Anterior cingulate cortex (tissue), 58 donors: ENCODE measurements at places on chromosomes 3 and 15.
A peak's percentile ranks its signal among the peaks of the same experiment; 100 is the strongest.

- DNase-seq, result no peak
Measured at GRCh38 chr15:70426096-70426821, 328.5 kb upstream of the TLE3 start.

DNA sequence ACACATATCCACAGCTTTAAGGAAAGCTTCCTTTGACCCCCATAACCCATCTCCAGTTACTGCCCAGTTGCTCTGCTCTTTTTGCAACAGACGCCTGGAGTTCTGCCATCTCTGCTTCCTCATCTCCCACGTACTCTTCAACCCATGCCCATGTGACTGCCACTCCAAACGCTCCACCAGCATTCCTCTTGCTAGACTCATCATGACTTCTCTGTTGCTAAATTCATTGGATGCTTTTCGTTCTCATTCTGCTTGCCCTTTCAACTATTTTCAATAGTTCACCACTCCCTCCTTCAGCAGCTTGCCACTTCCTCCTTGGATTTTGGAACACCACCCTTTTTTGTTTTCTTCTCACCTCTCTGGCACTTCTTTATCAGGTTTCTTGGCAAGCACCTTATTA lies 2.7 kb upstream of the KNSTRN start:
- peak; percentile 34 for DNase-seq

- no peak for DNase-seq
Measured at GRCh38 chr15:51838270-51838669, 8.8 kb downstream of the TMOD3 start.

GRCh38 chr3:159951540-159951939 lies 37.1 kb upstream of the IL12A start:
- no peak for DNase-seq

- DNase-seq, result no peak
Measured at GRCh38 chr3:18208091-18208490, 217.0 kb downstream of the SATB1 start.

GRCh38 chr3:113454057-113454456 lies 12.8 kb upstream of the CFAP44 start:
- DNase-seq, result no peak

DNA sequence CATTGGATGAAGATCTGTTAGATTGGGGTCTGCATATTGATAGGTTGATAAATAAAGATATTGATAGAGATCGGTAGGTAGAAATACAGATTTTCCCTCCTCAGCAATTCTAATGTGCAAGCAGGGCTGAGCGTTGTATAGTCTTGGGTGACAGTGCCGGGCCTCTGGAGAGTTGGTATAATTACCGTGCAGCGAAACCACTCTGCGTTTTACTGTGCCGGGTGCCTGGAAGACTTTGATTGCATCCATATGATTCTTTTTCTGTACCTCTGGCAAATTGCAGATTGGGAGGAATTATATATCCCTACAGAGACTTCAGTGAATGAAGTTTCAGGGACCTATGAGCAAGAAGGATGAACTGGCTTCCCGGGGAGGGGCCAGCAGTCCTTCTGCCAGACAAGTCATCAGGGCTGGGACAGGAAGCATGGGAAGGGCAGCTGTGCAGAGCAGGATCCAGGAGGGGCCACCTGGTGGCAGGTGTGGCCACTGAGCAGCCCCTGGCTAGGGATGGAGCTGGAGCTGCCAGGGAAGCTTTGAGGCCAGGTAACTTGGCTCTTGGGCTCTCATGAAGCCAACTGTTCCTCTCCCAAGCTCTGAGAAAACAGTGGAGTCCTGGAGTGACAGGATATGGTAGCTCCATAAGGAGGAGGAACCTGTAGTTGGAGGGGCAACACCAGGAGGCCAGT lies 132.5 kb downstream of the APBA2 start:
- DNase-seq, result no peak

DNA sequence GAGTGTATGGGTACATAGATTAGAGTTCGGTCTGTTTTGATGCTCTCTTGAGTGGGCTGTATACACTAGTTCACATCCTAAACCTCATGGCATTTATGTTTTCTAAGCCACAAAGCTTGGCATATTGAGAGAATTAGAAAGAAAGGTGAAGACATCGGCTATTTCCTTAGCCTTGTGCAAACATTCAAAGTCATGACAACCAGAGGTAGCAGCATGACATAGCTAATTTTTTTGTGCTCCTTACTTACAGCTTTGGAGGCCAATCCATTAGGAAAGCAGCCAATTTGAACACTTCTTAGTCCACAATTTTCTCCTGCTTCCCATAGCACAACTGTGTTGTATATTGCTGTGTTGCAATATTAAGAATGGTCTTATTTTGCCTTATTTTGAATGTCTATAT lies 21.5 kb upstream of the AADAC start:
- DNase-seq, result no peak

- no peak for DNase-seq
Measured at GRCh38 chr3:42045708-42046243, 45.4 kb upstream of the TRAK1 start.

DNA sequence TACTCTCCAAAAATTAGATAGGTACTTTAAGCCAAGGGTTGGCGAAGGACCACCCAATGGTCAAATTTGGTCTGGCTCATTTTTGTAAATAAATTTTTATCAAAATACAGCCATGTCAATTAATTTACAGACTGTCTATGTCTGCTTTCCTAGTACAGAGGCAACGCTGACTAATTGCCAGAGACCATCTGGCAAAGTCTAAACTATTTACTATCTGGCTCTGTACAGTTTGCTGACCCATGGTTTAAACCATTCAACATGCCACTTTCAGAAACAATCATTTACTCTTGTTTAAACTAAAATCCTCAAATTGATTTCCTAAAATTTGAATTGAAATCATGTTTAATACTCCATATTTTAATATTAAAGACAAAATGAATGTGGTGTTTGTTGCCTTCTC lies 25.9 kb downstream of the CBLB start:
- no peak for DNase-seq

DNA sequence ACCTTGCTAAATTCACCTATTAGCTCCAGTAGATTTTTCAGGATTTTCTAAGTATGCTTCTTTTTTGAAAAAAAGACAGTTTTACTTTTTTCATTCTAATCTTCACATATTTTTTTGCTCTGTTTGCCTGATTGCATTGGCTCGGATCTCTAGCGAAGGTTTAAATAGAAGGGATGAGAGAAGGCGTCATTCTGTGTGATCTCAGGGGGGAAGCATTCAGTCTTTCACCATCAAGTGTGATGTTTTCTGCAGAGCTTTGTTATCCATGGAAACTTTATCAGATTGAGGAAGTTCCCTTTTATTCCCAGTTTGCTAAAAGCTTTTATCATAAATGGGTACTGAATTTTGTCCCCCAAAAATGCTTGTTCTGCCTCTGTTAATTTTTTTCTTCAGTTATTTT lies 120.3 kb downstream of the LRRK1 start:
- DNase-seq, result no peak

GRCh38 chr3:194137008-194137505 lies 1.1 kb downstream of the HES1 start:
- no peak for DNase-seq

DNA sequence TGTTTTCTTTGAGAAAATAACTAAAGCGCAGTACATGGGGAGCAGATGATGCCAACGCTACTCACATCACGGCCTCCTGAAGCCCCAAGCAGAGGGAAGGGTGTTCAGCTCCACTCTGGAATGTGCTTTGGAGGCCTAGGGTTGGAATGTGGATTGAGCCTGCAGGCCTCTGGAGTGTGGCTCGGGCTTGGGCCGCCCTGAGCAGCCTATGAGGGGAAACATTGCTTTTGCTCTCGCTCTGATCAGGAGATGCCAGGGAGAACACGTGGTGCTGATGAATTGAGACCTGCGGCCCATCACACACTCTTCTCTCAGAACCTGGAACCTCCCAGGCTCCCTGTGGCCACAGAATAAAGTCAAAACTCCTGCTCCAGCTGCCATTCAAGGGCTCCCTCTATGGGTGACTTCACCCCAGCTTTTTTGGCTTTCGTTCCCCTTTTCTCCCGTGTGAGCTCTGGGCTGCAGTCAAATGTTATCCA lies 23.3 kb downstream of the CCDC13 start:
- DNase-seq, result peak; percentile 31

DNA sequence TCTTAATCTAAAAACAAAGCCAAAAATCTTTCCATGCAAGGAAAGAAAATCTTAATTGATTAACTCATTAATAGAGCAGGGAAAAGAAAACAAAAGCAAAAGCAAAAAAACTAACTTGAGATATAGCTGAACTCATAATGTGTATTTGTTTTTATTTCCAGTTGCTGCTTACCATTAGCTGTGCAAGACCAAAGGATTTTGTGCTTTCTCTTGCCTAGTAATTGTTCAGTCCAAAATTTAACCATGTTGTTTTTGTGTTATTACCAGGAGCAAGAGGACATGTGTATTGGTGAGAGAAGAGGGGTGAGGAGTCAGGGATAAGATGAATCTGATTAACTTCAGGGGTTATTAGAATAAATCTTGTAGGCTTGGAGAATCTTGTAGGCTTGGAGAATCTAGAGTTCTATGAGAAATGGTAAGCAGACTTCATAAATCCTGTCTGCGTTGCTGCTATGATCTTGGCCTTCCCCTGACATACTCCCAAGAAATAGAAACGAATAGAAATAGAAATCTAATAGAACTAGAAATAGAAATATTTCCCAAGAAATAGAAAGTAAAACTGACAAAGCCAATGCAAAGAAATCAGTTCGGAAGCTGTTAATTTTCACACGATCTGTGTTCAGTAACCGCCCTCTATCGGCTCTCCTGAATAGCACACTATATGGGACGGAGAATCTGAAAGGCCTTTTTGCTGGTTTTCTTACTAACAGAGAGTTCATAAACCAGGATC lies 72.6 kb upstream of the TNFSF10 start:
- no peak for DNase-seq

DNA sequence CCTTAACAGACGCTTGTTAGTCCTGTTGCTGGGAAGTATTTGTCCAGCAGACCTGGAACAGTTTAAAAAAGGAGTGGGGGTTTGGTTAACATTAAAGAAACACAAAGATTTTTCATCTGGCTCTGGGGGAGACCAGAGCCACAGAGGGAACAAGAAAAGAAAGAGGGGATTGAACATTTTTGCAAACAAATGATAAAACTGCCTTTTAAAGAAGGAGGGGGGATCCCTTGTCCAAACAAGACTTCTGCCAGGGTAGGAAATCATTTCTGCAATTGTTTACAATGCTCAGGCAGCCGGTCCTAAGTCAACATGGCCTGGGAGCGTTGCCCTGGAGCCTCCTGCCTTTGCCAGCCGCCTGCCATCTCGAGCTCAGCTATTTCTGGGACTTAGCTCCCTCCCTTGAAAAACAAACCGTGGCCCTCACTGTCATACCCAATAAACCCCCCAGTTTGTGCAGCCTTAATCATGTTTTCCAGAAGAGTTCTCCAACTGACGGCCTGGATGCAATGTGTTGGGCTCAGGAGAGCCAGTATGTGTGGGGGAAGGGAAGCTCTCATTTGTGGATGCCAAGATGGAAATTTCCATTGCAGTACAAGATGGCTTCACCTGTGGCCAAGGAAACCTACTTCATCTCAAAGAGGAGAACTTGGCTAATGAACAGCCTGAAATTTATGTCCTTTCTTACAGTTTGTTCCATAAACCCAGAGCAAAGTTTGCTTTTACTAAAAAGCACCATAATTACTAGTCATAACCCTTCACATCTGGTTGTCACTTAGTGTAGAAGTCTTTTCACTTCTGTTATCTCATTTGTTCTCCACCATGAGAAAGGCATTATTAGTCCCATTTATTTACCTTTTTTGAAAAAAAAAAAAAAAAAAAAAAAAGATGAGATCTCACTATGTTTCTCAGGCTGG lies 75.9 kb upstream of the RNU6-1 start:
- peak; percentile 31 for DNase-seq

- DNase-seq, result no peak
Measured at GRCh38 chr3:72487946-72488737, 360.1 kb downstream of the SHQ1 start.

DNA sequence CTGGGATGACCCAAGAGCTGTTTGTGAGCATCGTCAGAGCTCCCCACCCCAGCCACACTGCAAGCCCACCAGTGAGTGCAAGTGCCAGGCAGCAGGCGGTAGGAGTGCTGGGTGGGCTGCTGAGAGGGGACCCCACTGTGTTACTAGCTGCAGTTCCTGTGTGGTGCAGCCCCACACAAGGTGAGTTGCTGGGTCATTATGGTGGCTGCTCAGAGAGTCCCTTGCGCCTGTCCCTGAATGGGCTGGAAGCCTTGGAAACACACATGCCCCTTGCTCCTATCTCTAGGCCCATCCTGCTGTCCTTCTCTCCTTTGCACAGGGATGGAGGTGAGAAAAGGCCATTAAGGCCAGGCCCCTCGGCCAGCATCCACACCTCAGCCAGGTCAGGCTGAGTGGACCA lies 83.7 kb downstream of the SEC22A start:
- no peak for DNase-seq

GRCh38 chr3:140332131-140332530 lies 345.7 kb upstream of the TRIM42 start:
- DNase-seq, result no peak

DNA sequence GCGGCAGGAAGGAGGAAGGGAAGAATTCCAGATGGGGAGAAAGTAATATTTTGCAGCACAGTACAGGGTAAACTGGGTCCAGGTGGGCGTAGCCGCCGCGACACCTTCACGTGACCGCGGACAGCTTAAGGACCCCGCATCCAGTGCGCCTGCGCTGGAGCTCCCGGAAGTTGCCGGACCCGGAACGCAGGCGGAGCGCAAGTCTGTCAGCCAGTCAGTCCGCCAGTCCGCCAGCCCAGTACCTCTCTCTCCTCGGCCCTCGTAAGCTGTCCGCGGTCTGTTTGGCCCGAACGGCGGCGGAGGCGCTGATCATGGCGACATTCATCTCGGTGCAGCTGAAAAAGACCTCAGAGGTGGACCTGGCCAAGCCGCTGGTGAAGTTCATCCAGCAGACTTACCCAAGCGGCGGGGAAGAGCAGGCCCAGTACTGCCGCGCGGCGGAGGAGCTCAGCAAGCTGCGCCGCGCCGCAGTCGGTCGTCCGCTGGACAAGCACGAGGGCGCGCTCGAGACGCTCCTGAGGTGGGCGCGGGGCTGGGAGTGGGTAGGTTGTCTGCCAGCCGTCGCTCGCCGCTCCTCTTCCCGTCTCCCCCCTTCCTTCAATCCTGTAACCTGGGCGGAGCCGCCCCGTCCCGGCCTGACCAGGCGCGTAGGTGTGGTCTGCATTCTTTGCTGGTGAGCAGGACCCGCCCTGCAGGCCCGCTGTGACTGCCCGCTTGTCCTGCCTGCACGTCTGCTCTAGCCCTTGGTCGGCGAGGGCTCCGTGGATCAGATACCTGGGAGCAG lies at the start of gene PDCD6IP:
PDCD6IP (plus strand) TSS at position 213 of the 784 bp plus-strand sequence; CDS start at position 312, 99 bp downstream.
- DNase-seq, result peak; percentile 89

- no peak for DNase-seq
Measured at GRCh38 chr3:120823156-120823555, 80.6 kb downstream of the GTF2E1 start.

GRCh38 chr3:71264840-71265239 lies 318.7 kb downstream of the FOXP1 start:
- no peak for DNase-seq
